ENCODE measurements at places on chromosomes 4 and X.
A peak's percentile ranks its signal among the peaks of the same experiment; 100 is the strongest.

DNA sequence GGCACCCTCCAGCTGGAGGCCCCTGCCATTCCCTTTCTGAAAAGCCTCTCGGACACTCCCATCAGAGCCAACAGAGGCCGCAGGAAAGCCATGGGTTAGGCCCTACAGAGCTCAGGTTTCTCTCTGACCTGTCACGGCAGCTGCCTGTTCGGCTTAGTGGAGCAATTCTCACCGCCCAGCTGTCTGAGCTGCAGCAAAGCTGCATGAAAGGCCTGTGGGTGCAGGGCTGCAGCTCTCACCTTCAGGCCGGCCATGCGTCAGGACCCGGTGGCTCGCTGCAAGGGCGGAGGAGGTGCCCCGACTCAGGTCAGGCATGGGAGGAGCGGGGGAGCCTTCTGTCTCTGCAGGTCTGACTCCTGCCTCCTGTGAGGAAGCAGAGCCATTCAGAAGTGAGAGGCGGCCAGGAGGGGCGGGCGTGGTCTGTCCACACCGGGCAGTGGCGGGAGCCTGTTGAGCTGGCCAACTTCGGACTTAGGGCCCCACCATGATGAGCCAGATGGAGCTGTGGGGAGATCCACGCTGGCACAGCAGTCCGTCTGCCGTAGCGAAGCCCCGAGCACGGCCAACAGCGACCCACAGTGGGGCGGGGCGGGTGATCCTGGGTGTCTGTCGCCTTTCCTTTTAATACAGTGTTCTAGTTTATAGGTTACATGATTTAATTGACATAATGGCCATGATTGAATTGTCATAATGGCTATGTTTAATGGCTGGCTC, 23.4 kb downstream of the PDE6B start:
- DNase-seq = no peak

GRCh38 chrX:113675278-113675677, 834.6 kb upstream of the AMOT start:
- DNase-seq = no peak

- no peak for DNase-seq
These were observed 467.1 kb downstream of the NAF1 start for GRCh38 chr4:162699629-162700028.

DNA sequence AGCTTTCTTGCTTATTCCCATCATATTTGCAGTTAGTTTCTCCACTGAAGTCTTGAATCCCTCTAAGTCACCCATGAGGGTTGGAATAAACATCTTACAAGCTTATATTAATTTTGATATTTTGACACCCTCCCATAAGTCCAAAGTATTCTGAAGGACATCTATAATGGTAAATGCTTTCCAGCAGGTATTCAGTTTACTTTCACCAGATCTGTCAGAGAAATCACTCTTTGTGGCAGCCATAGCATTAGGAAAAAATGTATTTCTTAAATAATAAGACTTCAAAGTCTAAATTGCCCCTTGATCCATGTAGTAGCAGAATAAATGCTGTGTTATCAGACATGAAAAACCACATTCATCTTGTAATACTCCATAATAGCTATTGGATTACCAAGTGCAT, 1371.7 kb upstream of the PABPC4L start:
- DNase-seq = no peak

DNA sequence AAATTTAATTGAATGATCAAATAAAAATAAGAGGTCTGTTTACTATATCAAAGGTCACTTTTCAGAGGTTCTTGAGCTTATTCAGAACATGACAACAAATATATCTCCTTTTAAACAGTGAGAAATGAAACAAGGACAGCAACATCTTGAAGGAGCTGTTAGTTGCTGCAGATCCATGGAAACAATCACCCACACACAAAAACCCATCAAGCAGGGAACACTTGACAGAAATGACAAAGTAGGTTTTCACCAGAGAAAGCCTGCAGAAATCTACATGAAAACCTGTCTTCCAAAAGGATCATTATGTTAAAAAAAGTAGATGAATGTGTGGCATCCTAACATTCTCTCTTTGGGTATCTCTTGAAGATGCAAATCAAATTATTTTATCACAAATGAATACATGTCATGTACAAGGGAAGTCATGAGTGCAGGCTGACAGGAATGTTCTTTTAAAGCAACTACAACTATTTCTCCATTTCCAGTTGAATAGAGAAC, 203.0 kb downstream of the GRIA2 start:
- DNase-seq = no peak

GRCh38 chr4:170691168-170691567, 601.4 kb upstream of the AADAT start:
- no peak for DNase-seq

DNA sequence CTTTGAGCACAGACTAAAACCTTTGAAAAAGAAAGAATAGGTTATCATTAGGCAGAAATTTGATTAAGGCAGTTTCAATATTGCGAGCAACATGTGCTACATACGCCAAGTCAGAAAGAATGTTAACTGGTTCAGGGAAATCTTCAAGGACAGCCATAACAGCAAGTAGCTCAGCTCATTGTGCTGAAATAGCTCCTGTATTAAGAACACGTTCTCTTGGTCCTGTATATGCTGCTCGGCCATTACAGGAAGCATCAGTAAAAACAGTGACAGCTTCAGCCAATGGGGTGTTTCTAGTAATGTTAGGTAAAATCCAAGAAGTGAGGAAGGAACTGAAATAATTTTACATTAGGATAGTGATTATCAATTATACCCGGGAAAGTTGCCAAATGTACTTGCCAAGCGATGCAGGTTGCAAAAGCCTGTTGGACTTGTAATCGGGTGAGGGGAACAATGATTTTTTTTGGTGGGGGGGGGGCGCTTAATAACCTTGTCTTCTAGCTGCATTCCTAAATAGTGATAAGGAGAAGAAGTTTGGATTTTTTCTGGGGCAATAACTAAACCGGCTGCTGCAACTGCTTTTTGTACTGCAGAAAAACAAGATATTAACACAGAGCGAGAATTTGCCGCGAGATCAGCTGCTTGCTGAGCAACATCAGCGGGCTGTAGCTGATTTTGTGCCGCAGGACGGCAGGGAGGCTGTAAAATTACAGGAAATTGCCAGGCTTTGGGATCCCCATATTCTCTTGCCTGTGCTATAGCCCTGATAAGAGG, 49.4 kb upstream of the RASSF6 start:
- DNase-seq = peak; percentile 58

DNA sequence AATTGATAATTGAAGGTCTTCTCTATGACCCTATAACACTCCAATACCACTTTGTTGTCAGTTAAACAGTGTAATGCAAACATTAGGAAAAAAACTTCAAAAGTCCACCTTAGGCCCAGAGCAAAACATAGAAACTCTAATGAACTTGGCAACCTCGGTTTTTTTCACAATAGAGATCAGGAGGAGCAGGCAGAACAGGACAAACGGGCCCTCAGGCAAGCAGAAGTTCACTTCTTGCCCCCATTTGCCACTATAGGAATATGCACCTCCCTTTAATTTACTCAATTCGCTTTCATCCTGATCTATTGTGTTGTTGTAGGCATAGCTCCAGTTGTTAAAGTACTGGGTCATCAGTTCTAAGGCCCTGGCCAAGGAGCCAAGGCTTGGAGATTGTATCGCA, 18.2 kb downstream of the ACOX3 start:
- no peak for DNase-seq

- no peak for DNase-seq
These were observed 13.1 kb downstream of the DDIT4L start for GRCh38 chr4:100177126-100177525.

GRCh38 chr4:13833171-13833804, 205.8 kb upstream of the BOD1L1 start:
- DNase-seq = no peak

DNA sequence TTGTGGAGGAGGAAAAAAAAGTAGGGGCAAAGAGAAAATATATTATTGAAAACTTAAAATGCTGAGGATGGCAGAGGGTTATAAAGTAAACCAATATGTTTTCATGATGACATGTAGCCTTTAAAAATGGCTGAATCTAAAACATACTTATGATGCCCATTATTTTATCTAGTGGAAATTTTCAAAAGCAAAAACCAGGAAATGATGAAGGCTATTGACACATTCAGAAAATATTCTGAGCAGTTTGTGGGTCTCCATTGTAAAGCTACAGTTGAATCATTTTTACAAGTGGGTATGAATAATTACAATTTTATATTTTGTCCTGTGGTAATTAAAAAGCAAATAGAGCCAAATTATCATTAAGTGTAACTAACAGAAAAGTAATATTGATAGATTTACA, 10.7 kb downstream of the PLS3 start:
- no peak for DNase-seq

- DNase-seq = peak; percentile 73
These were observed 669 bp downstream of the TMEM150C start for GRCh38 chr4:82560853-82561785.

DNA sequence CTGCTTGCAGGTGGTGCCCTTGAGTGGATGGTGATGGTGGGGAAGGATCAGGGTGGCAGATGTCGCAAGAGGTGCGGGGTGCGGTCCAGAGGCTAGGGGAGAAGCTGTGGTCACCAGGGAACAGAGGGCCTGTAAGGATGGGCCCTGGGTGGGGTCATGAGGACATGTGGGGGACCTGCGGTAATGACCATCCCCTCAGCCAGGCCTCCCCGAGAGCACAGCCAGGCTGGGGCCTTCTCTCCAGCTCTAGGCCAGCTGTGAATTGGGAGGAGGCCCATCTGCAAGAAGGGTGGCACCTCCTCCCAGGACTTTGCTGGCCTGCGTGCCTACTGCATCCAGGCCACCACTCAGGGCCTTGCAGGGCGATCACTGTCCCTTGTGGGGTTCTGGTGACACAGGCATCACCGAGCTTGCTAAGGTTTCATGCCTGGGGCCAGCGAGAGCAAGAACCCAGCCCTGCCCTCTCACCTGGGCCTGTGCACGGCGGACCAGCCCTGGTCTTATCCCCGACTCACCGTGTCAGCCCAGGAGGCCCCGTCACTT, 34.1 kb upstream of the MXD4 start:
- DNase-seq = no peak

DNA sequence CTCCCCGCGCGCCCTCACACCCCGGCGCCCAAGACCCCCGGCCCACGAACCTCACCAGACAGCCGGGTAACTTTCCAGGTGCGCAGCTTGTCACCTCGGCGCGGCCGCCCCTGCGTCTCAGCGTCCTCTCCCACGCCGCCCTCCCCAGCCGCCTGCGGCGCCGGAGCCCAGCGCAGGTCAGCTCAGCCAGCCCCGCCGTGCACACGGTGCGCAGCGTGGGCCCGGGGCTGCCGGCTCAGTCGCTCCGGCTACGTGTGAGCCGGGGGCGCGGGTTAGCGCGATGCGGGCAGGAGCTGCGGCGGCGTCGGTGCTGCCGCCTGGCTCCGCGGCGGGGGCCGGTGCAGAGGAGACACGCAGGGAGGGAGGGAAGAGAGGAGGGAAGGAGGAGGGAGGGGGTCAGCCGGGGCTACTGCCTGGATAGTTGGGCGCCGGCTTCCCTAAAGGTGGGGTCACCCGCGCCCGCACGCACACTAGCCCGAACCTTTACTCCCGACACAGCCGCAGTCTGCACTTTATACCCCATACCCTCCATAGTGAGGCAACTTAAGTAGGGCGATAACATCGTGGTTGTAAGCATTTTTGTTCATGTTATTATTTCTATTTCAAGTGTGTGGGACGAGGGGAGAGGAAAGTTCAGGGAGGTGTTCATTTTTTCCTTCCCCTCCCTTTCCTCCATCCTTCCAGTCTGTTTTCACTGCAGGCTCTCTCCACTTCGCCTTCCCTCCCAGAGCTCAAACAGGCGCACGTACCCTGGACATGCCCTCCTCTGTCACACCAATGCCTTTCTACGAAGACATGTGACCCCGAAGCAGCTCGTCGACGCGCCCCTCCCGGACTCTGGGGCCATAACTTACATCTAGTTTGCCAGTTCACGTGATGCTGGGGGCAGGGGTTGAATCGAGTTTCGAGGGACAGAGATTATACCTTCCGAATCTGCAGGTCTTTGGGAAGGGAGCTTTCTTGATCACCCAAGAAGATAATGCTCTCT, at the start of gene PRKG2:
PRKG2 (minus strand) TSS at position 342 of the 988 bp plus-strand sequence. CDS start 10,175 bp downstream, outside the sequence.
- DNase-seq = peak; percentile 26

- no peak for DNase-seq
These were observed 108.9 kb downstream of the DLG3 start for GRCh38 chrX:70553516-70553915.

DNA sequence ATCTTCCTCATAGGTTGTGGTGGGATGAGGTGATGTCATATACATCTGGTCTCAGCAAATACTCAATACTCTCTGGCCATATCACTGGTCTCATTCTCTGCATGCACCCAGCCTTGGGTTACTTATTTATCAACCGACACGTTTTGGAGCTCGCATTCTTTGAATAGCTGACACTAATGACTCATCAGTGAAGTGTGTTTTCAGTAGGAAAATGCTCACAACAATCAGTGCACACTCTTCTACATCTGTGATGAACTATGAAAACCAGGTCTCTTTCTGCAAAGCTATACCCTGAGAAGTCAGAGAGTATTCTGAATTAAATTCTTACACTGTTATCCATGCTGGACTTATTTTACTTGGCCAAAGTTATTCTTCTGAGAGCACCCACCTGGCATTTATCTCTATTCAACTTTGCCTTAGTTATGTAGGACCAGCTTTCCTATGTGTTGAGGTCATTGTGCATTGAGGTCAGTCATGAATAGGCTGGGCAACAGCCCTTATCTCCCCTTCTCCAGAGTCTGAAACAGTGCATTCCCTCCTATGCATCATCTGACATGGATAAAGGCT, 58.7 kb upstream of the DHX15 start:
- DNase-seq = no peak

DNA sequence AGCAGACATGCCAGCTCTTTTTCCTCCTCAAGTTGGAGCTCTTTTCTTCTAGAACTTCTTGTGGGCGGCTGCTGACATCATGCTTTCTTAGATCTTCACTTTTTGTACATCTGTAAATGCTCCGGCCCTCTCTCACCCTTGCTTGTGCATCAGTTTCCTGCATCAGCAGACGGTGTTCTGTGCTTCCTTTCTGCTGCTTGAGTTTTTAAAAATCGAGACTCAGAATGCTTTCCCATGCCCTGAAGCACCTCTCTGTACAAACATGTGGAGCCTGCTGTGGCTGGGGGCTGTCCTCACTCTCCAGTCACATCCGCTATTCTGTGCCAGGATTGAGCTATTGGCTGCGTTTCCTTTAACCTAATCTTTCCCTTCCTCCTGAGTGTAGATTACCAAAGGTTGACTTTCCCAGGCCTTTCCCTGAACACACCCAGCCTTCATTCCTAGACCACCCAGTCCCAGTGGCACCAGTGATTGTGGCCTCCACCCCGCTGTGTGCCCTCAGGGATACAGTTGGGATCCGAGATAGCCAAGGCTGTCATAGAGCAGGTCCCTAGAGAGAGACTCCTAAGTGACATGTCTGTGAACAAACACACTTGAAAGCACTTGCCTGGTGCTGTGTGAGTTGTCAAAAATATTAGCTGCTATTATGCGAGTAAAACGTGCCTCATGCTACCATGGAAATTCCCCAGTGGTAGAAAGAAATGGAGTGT, 41.9 kb downstream of the TNIP2 start:
- peak; percentile 31 for DNase-seq

- DNase-seq = no peak
These were observed 17.7 kb downstream of the SPARCL1 start for GRCh38 chr4:87511500-87511899.

GRCh38 chr4:55378617-55379467, 16.9 kb upstream of the TMEM165 start:
- DNase-seq = no peak

GRCh38 chrX:29640106-29640505, 575.3 kb upstream of the MAGEB2 start:
- no peak for DNase-seq

GRCh38 chr4:139728840-139729239, 63.2 kb downstream of the MGST2 start:
- no peak for DNase-seq
